Liver (tissue), 10 donors: ENCODE measurements at places on chromosomes 6 and 20. TPM values are rescaled to one million over a fixed set of nuclear protein-coding genes. Genes with fewer than 3 reads are reported as not detected.

The LSM2 gene
- 14.5 TPM for polyA plus RNA-seq

The CLDN20 gene
- polyA plus RNA-seq: not detected

The TLDC2 gene
- 0.05 TPM for polyA plus RNA-seq

The CD93 gene
- polyA plus RNA-seq: 8.7 TPM

The GMNN gene
- polyA plus RNA-seq: 13.5 TPM

GRCh38 chr6:113855500-113856374 lies 1.4 kb upstream of the MARCKS start:
- peak overlapping the region; percentile 78 for H3K27ac ChIP-seq
- H3K4me3 ChIP-seq: peak overlapping the region; percentile 61
- peaks cover 40% of the 10 kb centered on the region for H3K4me1 ChIP-seq
- H3K27me3 ChIP-seq: peaks cover 3% of the 10 kb centered on the region

DNA sequence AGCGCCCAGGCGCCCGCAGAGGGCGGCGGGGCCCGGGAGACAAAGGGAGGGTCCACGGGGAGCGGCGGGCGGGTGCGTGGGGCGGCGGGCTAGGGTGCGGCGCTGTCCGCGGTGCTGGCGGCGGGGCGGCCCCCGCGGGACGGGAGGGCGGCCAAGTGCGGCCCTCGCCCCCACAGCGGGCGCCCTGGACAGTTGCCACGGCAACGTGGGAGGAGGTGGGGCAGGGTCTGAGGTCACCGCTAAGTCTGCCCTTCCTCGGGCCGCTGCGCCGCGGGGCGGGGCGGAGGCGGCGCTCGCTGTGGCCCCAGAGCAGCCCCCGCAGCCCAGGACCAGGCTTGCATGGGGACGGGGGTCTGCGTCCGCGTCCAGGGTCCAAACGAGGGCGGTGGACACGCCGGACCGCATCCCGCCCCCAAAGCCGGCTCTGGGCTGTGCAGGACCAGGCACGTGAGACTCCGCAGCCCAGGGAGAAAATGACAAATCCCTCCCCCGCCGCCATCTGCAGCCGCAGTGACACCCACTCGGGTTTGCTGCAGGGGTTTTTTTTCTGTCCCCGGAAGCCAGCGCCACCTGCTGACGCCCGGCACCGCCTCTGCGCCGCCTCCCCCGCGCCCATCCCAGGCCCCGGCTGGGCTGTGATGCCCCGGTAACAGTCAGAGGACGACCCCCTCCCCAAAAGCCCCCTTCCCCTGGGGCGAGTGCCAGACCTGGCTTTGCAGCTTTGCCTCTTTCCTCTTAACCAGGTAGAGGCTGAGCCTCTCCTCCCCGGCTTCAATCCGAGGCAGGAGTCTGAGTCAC lies 36.8 kb downstream of the YTHDF1 start:
- DNase-seq: no peak
- no peaks in the 10 kb centered on the region for H3K4me1 ChIP-seq
- no peak overlapping the region for H3K27ac ChIP-seq
- no peaks in the 10 kb centered on the region for H3K36me3 ChIP-seq
- peaks cover 4% of the 10 kb centered on the region for H3K27me3 ChIP-seq
- no peak overlapping the region for H3K4me3 ChIP-seq

- DNase-seq: peak; percentile 38
- H3K36me3 ChIP-seq: no peaks in the 10 kb centered on the region
- no peaks in the 10 kb centered on the region for H3K27me3 ChIP-seq
- peak overlapping the region; percentile 29 for H3K27ac ChIP-seq
Observed at GRCh38 chr6:11043378-11043960, 636 bp downstream of the ELOVL2 start.

DNA sequence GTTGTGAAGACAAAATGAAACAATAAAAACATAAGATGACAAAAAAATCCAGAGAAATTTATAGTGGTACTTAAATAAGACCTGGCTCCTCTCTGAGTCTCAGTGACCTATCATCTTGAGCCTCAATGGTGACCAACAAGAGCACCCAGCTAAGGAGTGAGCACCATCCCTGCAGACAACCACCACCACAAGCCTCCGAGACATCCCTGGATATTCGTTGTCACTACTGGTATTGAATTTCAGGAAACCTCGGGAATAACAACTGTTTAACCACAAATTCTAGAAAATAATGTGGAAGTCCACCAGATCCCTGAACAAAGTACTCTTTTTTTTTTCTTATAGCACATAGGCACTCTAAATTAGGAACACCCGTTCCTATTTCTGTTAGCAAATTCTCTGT lies 32.2 kb upstream of the ADGRF5 start:
- H3K27ac ChIP-seq: no peak overlapping the region
- peak overlapping the region; percentile 17 for H3K4me3 ChIP-seq
- no peaks in the 10 kb centered on the region for H3K27me3 ChIP-seq
- DNase-seq: no peak
- no peaks in the 10 kb centered on the region for H3K4me1 ChIP-seq

- H3K27ac ChIP-seq: no peak overlapping the region
- DNase-seq: no peak
- no peaks in the 10 kb centered on the region for H3K27me3 ChIP-seq
- peaks cover 6% of the 10 kb centered on the region for H3K36me3 ChIP-seq
- H3K4me3 ChIP-seq: no peak overlapping the region
- H3K4me1 ChIP-seq: no peaks in the 10 kb centered on the region
Observed at GRCh38 chr20:13017883-13018535, 9.2 kb downstream of the SPTLC3 start.

DNA sequence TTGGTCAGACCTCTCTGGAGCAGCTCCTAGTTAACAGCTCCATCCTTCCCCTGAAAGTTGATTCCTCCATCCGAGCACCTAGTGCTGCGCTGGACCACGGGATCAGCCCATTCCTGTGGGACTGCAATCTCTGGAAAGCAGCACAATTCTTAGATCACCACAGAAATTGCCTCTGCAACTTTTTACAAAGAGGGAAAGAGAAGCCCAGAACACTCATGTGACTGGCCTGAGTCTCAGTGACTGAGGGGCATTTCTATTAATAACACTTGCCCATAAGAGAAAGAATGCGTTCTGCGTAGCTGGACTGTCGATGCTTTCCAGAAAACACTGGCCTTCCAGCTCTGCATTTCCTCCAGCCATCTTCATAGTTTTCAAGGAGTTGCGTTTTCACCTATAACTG lies 18.3 kb downstream of the MPC1 start:
- H3K4me3 ChIP-seq: no peak overlapping the region
- no peaks in the 10 kb centered on the region for H3K27me3 ChIP-seq
- H3K4me1 ChIP-seq: peaks cover 12% of the 10 kb centered on the region

DNA sequence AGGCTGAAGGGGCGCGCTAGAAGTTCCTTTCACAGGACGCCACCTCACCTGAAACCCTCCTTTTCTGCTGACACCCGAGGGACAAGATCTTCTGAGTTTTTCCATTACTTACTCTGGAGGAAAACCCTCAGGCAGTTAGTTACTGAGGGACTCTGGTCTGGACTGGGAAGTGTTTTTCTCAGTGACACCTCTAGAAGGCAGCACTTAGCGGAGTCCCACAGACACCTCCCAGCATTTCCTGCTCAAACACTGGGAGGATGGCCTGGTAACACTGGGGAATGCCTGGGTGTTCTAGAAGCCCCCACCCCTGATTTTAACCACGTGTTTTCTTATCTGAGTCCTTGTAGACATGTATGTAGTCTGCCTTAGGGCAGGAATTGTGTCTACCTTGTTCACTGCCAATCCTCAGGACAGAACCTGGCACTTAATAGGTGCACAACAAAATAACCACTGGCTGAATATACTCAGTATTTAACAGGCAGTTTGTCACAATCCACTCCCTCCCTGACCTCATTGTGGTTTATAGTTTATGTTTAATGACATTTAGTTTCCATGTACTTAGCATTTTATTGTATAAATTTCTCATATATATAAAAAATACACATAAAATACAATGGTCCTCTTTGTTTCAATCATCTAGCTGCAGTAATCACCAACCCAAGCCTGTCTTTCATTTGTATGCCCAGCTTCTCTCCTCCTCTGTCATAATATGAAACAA lies 4.8 kb downstream of the GSTA3 start:
- H3K4me1 ChIP-seq: no peaks in the 10 kb centered on the region
- H3K4me3 ChIP-seq: no peak overlapping the region
- no peak for DNase-seq
- no peak overlapping the region for H3K27ac ChIP-seq
- no peaks in the 10 kb centered on the region for H3K36me3 ChIP-seq

- DNase-seq: no peak
- no peak overlapping the region for H3K27ac ChIP-seq
- no peaks in the 10 kb centered on the region for H3K27me3 ChIP-seq
- H3K4me3 ChIP-seq: no peak overlapping the region
- H3K36me3 ChIP-seq: no peaks in the 10 kb centered on the region
Observed at GRCh38 chr6:115004982-115005381, 662.2 kb upstream of the HS3ST5 start.

GRCh38 chr6:76861403-76861802 lies 601.9 kb downstream of the HTR1B start:
- no peak overlapping the region for H3K4me3 ChIP-seq
- no peak for DNase-seq
- H3K27me3 ChIP-seq: no peaks in the 10 kb centered on the region
- H3K36me3 ChIP-seq: no peaks in the 10 kb centered on the region
- no peaks in the 10 kb centered on the region for H3K4me1 ChIP-seq
- no peak overlapping the region for H3K27ac ChIP-seq

DNA sequence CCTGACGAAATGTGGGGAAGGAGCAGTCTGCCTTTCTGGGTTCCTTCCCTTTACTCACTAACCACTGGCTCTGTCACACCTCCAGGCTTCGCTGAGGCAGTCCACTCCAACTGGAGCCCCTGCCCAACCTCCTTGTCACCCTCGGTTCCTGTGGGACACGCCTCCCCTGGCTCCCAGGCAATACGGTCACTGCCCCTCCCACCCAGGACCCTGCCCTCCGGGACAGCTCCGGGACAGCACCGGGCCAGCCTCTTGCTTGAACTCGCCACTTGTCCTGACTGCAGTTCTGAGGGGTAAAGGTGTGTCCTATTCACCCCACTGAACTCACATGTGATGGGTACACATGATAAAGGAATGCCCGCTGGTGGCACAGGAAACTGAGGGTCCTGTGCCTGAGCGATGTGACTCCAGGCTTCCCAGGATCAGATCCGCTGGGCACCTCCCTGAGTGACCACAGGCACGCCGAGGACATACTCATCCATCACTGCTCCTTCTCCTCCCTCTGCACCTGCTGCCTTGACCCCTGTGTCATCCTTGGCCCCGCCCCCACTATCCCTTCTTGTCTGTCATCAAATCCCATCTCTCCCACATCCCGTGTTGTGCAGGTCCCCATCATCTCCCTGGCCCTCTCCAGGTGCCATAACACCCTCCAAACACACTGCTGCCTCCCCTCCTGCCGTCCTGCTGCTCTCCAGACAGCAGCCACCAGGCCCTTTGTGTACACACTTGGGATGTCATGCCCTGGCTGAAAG lies 7.9 kb downstream of the SDCBP2 start:
- peaks cover 19% of the 10 kb centered on the region for H3K4me1 ChIP-seq
- no peak overlapping the region for H3K4me3 ChIP-seq
- H3K27me3 ChIP-seq: no peaks in the 10 kb centered on the region

DNA sequence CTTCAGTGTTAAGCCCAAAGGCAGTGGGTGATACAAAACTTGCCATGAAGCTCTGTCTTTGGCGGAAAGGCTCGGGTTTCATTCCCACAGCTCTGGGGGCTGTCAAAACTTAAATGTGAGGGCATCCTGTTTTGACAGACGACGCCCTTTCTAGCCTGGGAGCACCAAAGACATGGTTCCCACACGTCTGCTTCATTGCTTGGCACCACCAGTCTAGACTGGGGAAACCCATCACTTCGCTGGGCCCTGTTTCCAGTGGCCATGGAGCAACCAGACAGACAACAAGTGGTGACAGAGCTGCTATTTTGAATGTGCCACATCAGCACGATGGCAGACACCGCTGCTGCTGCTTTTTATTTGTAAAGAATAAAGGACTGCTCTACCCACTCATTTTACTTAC lies 127.5 kb downstream of the SASH1 start:
- H3K4me3 ChIP-seq: no peak overlapping the region
- H3K36me3 ChIP-seq: peaks cover 2% of the 10 kb centered on the region
- H3K4me1 ChIP-seq: no peaks in the 10 kb centered on the region
- H3K27me3 ChIP-seq: no peaks in the 10 kb centered on the region
- DNase-seq: no peak

DNA sequence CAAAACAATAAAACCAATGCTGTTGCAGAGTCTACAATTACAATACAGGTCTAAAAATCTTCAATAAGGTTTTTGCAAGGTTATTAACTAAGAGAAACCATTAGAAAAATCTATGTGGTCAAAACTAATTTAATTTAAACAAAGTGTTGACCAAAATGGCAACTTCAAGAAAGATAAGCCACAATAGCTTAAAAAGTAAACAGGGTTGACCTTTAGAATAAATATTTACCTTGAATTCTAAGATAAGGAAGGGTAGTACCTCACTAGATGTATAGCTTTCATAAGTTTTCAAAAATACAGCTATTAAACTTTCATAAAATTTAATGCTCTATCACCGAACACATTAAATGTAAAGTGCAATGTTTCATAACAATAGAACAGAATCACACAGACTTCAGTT lies 11.4 kb downstream of the RTN4IP1 start:
- peaks cover 5% of the 10 kb centered on the region for H3K36me3 ChIP-seq
- DNase-seq: no peak
- no peaks in the 10 kb centered on the region for H3K4me1 ChIP-seq
- H3K4me3 ChIP-seq: no peak overlapping the region

DNA sequence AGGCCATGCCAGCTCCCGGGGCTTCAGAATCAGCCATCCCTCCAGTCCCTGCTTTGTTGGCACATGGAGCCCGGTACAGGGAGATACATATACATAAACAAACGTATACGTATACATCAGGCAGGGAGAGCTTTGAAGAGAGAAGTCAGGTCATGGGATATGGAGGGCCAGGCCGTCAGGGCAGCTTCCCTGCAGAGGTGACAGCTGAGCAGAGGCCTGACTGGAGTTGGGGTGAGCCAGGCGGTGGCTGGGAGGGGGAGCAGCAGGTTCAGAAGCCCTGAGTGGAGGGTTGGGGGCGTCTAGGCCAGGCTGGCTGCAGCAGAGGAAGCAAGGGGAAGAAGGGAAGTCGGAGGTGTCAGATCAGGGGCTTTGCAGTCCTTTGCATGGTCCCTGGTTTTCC lies 61.7 kb downstream of the STK35 start:
- no peaks in the 10 kb centered on the region for H3K36me3 ChIP-seq
- H3K4me3 ChIP-seq: no peak overlapping the region
- no peak for DNase-seq
- H3K27ac ChIP-seq: no peak overlapping the region
- no peaks in the 10 kb centered on the region for H3K4me1 ChIP-seq

DNA sequence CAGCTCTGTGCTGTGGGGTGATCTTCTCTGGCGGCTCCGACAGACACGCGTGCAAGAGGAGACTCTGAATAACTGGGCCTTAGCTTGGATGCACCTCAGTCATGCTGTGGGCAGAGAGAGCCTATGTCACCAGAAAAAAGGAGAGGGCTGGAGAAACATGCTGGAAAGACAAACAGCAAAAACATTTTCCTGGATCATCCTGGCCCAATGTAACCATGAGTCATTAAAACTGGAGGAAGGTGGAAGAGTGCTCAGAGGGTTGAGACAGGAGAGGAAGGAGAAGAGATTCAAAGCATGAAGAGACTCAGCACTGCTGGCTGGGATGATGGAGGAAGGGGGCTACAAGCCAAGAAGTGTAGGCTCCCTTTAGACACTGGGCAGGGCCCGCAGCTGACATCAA lies 292.0 kb downstream of the CDH26 start:
- H3K4me3 ChIP-seq: no peak overlapping the region
- no peak overlapping the region for H3K27ac ChIP-seq
- no peaks in the 10 kb centered on the region for H3K27me3 ChIP-seq
- H3K36me3 ChIP-seq: no peaks in the 10 kb centered on the region

- DNase-seq: no peak
- no peaks in the 10 kb centered on the region for H3K4me1 ChIP-seq
- H3K27me3 ChIP-seq: no peaks in the 10 kb centered on the region
- no peak overlapping the region for H3K4me3 ChIP-seq
Observed at GRCh38 chr6:116157391-116157790, 31.5 kb upstream of the COL10A1 start.
